ENCODE measurements at places on chromosomes 5 and 9. TPM values are rescaled to one million over a fixed set of nuclear protein-coding genes. Genes with fewer than 3 reads are reported as not detected.

DNA sequence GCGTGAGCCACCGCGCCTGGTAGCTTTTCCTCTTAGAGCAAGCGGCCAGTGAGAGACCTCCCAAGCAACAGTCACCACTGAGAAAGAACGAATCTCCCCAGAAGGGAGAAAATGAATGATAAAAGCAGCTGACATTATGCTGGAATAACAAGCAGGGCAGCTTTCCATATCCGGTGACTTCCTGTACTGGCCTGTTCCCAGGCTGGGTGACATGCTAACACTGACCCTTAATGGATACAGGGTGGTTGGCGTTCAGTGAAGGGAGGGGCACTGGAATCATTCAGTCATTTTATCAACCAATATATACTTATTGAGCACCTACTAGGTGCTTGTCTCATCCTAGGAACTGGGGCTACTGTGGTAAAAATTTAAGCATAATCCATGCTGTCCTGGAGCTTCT lies 357.3 kb upstream of the PANK3 start:
- no peaks in the 10 kb centered on the region for H3K36me3 ChIP-seq
- no peaks in the 10 kb centered on the region for H3K27me3 ChIP-seq
- H3K27ac ChIP-seq: no peak overlapping the region

DNA sequence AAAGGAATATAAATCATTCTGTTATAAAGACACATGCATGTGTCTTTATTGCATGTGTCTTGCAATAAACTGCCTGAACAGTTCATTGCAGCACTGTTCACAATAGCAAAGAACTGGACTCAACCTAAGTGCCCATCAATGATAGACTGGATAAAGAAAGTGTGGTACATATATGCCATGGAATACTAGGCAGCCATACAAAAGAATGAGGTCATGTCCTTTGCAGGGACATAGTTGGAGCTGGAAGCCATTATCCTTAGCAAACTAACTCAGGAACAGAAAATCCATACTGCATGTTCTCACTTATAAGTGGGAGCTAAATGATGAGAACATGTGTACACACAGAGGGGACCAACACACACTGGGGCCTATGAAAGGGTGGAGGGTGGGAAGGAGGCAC lies 63.7 kb upstream of the CHD1 start:
- no peaks in the 10 kb centered on the region for H3K27me3 ChIP-seq
- DNase-seq: no peak
- no peak overlapping the region for H3K4me3 ChIP-seq
- no peaks in the 10 kb centered on the region for H3K4me1 ChIP-seq

DNA sequence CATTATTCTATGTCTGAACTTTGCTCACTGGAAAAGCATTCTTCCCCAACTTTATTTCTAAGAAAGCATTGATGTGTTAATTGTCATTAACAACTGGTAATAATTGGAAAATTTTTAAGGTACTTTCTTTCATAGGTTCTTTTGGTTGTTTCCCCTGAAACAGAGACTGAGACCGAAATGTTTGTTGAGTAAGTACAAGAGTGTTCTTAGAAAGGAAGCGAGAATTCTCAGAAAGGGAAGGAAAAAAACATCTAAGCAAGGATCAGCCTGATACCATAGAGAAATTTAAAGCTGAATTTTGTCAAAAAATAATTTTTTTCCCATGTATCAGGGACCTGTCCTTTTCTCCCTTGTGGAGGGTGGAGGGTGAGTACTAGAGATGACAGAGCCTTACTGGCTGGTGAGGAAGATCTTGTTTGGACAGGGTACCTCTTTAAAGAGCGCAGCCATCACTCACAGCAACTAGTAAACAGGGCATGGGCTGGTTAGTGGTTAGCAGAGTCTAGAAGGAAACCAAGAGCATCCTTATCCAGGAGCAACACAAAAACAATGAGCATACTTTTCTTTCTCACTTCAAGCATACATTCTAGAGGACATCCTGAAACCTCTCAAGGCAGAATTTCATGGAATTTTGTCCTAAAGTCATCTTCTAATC lies 898.5 kb downstream of the DNAH5 start:
- no peak overlapping the region for H3K4me3 ChIP-seq
- no peaks in the 10 kb centered on the region for H3K4me1 ChIP-seq
- H3K27ac ChIP-seq: no peak overlapping the region

DNA sequence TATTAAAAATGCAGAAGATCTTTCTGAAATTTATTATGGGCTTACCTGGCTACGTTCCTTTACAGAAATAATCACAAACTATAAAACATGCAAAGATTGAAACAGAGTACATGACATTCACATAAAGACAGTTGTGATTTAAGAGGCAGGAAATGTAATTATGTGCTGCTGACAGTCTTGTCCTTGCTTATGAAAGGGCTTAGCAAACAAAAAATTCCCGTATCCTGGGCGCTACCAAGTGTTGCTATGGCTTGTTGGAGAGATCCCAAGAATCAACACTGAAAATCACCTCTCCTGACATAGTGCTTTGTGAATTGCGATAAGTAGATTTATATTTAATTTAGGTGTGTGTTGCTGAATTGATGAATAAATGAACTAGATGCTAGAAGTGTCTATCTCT lies 352.5 kb upstream of the C9orf72 start:
- H3K4me1 ChIP-seq: no peaks in the 10 kb centered on the region
- no peak overlapping the region for H3K27ac ChIP-seq
- DNase-seq: no peak
- no peaks in the 10 kb centered on the region for H3K36me3 ChIP-seq
- H3K4me3 ChIP-seq: no peak overlapping the region

GRCh38 chr9:92637326-92637725 lies 32.6 kb downstream of the IPPK start:
- H3K27me3 ChIP-seq: no peaks in the 10 kb centered on the region
- H3K4me3 ChIP-seq: no peak overlapping the region
- DNase-seq: peak; percentile 8
- H3K4me1 ChIP-seq: no peaks in the 10 kb centered on the region

GRCh38 chr5:123549256-123549904 lies 37.4 kb downstream of the CSNK1G3 start:
- H3K36me3 ChIP-seq: peaks cover 4% of the 10 kb centered on the region
- no peak for DNase-seq
- no peaks in the 10 kb centered on the region for H3K4me1 ChIP-seq
- no peaks in the 10 kb centered on the region for H3K27me3 ChIP-seq

Gene C5orf58
- 1.4 TPM for total RNA-seq

DNA sequence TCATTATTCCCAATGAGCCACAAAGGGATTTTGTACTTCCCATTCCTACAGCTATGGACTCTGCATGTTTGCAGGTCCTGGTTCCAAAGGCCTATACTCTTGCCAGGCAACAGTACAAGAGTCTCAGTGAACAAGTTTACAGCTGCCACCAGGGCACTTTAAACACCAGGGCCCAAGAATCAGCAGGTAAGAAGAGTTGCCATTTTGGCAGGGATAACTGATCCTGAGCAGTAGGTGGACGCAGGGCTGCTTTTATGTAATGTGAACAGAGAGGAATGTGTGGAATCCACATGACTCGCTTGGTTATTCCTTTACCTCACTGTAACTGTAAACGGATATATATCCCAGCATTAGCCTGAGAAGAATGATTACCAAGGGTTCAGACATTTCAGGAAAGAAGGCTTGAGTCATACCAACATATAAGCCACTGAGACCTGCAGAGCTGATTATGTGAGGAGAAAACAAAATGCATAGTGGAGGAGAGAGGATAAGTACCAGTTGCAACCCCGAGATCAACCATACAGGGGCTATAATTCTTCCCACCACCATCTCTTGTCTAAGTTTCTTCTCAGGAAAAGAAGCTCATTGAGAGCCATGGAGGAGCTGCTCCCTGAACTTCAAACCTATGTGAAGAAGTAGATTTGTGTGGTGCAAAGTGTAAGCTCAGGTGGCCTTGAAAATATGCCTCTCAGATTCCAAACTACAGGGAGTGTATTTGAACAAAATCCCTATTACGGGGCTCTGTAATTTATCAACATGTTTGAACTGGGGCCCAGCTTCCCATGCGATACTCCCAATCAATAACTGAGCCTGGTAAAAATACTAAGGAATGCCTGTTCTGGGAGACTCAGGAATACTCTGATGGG lies 24.6 kb downstream of the RAPGEF6 start:
- H3K36me3 ChIP-seq: no peaks in the 10 kb centered on the region
- no peaks in the 10 kb centered on the region for H3K4me1 ChIP-seq
- no peaks in the 10 kb centered on the region for H3K27me3 ChIP-seq
- DNase-seq: no peak
- no peak overlapping the region for H3K27ac ChIP-seq

Data from H9 (cell line).